ENCODE measurements at places on chromosomes 4 and X. TPM values are rescaled to one million over a fixed set of nuclear protein-coding genes. Genes with fewer than 3 reads are reported as not detected.
A peak's percentile ranks its signal among the peaks of the same experiment; 100 is the strongest.

PRR32 gene
- not detected for total RNA-seq

- DNase-seq, result no peak
Measured at GRCh38 chr4:3520276-3520675, 11.9 kb downstream of the LRPAP1 start.

ADH4 gene
- not detected for total RNA-seq

PAGE2B gene
- not detected for total RNA-seq

- DNase-seq, result peak; percentile 87
Measured at GRCh38 chr4:113355550-113356371, 306.3 kb downstream of the ANK2 start.

RAB39B gene
- 2.6 TPM for total RNA-seq
